ENCODE measurements at places on chromosomes 4 and X.

- no peaks in the 10 kb centered on the region for H3K4me1 ChIP-seq
- no peaks in the 10 kb centered on the region for H3K27me3 ChIP-seq
- H3K36me3 ChIP-seq, result no peaks in the 10 kb centered on the region
- DNase-seq, result peak; percentile 73
Measured at GRCh38 chr4:3442959-3443749, 1.4 kb downstream of the HGFAC start.

GRCh38 chr4:97105347-97106099, 1037.8 kb downstream of the STPG2 start:
- no peak overlapping the region for H3K4me3 ChIP-seq
- no peak overlapping the region for H3K27ac ChIP-seq
- H3K27me3 ChIP-seq, result no peaks in the 10 kb centered on the region
- no peak for DNase-seq
- no peaks in the 10 kb centered on the region for H3K36me3 ChIP-seq

DNA sequence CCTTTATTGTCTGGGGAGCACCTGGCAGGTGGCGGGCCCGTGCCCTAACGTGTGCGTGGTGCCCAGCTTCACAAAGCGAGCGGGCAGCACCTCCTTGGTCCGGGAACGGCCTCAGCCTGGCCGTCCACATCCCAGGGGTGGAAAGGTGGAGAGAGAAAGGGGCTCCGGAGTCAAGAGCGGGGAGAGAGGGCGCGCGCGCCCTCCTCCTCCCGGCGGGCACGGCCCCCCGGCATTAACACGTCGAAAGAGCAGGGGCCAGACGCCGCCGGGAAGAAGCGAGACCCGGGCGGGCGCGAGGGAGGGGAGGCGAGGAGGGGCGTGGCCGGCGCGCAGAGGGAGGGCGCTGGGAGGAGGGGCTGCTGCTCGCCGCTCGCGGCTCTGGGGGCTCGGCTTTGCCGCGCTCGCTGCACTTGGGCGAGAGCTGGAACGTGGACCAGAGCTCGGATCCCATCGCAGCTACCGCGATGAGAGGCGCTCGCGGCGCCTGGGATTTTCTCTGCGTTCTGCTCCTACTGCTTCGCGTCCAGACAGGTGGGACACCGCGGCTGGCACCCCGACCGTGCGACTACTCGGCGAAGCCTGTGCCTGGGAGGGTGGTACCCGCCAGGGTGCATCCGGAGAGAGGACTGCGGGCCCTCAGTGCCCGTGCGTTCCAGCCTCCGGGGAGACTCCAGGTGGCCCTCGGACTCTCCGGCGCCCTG, at the start of gene KIT:
KIT (plus strand) TSS at position 407 of the 701 bp plus-strand sequence; CDS start at position 465, 58 bp downstream.
- peaks cover 4% of the 10 kb centered on the region for H3K4me1 ChIP-seq
- DNase-seq, result peak; percentile 92
- H3K27ac ChIP-seq, result no peak within 1 kb of the TSS
- no peaks in the 10 kb centered on the region for H3K36me3 ChIP-seq
- H3K4me3 ChIP-seq, result peak within 1 kb of the TSS; percentile 91
- H3K27me3 ChIP-seq, result peaks cover 12% of the 10 kb centered on the region

DNA sequence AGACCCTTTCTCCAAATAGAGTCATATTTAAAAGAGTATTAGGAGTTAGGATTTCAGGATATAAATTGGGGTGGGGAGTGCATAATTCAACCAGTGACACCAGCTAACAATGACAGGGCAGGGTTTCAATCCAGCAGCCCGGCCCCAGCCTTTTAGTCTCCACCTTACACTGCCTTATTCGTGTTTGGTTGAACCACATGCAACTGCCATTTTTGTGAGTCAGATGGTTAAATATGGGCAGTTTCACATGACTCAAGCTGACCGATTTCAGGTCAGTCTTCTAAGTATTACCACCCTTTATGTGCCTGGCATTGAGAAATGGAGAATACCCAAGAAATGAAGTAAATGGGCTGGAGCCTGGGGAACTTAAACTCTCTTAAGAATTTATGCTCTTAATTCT, 102.8 kb downstream of the STOX2 start:
- no peak overlapping the region for H3K27ac ChIP-seq
- no peaks in the 10 kb centered on the region for H3K27me3 ChIP-seq

DNA sequence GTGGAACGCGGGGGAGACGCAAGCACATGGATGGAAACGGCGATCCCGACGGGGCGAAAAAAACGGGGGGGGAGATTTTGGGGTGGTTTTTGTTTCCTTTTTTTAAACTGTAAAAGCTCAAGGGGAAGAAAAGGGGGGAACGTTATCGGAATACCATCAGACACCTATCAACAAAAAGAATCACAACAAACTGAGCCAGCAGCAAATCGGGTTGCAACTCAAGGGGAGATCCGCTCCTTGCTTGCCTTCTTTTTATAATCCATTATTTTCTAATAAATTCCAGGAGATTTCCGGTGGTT, 616 bp downstream of the MAML3 start:
- peaks cover 2% of the 10 kb centered on the region for H3K4me1 ChIP-seq
- H3K27me3 ChIP-seq, result no peaks in the 10 kb centered on the region
- no peaks in the 10 kb centered on the region for H3K36me3 ChIP-seq
- peak overlapping the region; percentile 91 for H3K4me3 ChIP-seq

GRCh38 chr4:96093057-96093456, 253.2 kb downstream of the PDHA2 start:
- H3K27ac ChIP-seq, result no peak overlapping the region
- H3K27me3 ChIP-seq, result no peaks in the 10 kb centered on the region
- H3K4me3 ChIP-seq, result no peak overlapping the region
- DNase-seq, result no peak

- H3K36me3 ChIP-seq, result peaks cover 13% of the 10 kb centered on the region
- no peak overlapping the region for H3K4me3 ChIP-seq
- no peaks in the 10 kb centered on the region for H3K27me3 ChIP-seq
- no peaks in the 10 kb centered on the region for H3K4me1 ChIP-seq
Measured at GRCh38 chrX:73206366-73206765, 8.3 kb downstream of the NAP1L2 start.
